Myocyte (in vitro differentiated cells): ENCODE measurements at places on chromosomes 6 and 20. TPM values are rescaled to one million over a fixed set of nuclear protein-coding genes. Genes with fewer than 3 reads are reported as not detected.

DNA sequence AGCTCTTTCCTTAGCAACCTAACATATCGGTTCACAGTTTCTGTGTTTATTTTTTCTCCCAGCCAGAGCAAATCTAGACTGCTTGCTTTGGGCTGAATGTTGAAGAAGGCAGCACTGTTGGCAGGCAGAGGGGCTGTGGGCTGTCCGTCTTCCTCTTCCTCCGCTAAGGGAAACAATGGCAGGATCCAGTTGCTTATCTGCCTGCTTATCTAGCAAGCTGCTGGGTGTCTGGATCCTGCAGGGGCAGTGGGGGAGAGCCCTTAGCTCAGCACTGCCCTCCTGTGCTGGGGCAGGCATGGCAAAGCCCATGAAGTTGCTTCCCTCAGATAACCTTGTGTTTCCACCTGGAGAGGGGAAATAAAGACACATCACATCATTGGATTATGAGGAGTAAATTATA is 92.7 kb upstream of the CD93 start:
- peak; percentile 26 for DNase-seq

Gene TAGAP
- total RNA-seq = 0.05 and 0.10 TPM in 2 replicates

- no peak for DNase-seq
Measured at GRCh38 chr6:135072753-135073152, 18.1 kb upstream of the HBS1L start.

Gene ARMC12
- total RNA-seq = 0.16 and 0.37 TPM in 2 replicates

GRCh38 chr6:152380993-152381898 is 255.9 kb downstream of the SYNE1 start:
- peak; percentile 93 for DNase-seq

DNA sequence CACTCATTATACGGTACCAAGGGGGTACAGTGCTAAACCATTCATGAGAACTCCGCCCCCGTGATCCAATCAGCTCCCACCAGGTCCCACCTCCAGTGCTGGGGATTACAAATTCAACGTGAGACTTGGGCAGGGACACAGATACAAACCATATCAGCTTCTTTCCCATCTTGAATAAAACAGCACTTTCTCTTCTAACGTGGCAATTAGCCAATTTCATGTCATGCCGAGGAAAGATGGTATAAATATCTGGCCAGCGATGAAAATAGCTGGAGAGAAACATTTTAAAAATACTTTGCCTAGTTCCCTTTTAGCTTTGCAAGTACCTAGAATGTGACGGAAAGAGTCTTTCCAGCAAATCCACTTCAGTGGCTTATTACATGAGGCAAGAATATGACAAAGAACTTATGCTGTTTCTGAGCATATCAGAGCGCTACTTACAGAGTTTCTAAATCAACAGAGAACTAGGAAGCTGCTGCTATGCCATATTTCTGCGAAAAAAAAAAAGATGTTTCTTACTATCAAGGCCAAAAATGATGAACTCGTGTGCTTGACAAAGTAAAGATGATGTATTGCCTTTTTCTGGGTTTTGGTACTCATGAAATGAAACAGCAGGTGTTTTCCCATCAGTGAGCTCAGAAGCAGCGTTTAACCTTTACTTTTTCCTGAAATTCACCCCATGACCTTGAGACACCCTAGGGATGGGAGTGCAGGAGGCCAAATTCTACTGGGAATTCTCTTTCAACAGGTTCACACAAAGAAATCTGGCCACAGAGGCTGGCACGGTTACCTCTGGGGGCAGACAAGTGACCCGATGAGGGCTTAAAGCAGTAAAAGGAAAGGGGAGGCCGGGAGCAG is 37.9 kb downstream of the AGPAT4 start:
- DNase-seq = no peak
